ENCODE measurements at places on chromosomes 12 and 14.

DNA sequence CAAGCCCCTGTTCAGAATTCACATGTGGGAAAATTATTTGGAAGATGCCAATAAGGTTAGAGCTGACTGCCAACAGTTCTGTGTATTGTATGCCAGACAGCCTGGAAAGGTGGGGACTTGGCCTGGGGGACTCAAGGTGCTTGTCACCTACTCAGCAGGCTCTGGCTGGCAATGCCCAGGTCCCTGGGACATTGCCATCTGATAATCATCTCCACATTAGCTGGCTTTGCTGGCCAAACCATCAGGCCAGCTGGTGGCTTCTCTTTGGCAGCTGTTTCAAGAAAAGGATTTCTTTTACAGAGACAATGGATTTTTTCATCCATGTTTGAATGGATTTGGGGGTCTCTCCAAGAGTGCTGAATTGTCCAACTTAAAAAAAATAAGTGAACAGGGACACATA, 165.2 kb downstream of the BRMS1L start:
- no peak for DNase-seq

DNA sequence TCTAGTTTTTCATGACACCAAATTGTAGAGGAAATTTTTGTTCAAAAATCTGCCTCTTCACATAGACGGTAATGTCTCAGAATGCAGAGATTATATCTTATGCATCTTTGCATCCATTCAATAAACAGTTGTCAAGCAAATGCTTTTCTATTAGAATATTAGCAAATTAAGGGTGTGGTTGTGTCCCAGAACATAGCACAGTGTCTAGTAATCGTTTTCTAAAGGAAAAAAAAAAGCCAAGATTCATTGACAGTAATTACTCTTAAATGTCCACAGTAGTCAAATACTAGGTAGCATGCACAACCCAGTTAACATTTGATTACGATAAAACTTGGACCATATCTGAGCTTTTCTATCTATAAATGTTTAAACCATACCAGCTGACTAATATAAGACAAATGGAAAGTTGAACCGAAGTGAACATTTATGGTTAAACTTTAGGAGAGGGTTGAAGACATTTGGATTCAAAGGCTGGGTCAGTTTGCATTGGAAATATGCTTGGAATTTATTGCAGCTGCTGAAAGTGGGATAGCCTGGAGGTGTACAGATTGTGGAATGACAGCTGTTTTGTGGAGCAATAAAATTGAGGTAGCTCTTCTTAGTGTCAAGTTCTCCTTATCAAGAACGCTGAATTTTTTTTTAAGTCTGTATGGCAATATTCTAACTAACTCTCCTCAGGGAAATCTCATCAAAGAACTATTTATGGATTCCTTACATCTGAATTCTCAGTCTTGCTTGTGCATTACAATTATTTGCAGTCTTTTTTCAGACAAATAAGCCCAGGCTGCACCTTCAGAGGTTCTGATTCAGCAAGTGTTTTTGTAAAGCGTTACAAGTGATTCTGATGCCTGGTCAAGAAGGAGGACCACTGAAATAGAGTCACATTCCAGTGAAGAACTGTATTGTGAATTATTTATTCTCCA, 66.7 kb upstream of the ATP2B1 start:
- peak; percentile 45 for DNase-seq

DNA sequence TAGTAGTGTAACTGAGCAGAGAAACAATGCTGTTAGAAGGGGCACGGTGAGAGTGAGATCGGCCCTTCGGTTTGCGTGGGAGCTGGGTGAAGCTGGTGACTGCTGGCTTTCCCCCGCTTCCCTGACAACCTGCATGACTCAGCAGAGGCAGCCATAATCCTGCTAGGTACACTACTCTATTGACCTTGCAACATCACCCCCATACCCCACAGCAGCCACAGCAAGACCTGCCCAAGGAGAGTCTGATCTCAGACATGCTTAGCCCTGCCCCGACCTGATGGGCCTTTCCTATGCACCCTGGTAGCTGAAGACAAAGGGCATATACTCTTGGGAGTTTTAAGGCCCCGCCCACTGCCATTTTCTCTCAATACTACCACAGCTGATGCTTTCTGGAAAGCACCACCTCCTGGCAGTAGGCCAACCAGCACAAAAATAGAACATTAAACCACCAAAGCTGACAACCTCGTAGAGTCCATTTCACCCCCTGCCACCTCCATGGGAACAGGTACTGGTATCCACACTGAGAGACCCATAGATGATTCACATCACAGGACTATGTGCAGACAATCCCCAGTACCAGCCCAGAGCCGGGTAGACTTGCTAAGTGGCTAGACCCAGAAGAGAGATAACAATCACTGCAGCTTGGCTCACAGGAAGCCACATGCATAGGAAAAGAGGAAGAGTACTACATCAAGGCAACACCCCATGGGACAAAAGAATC, 75.9 kb upstream of the RGS6 start:
- DNase-seq, result no peak

- DNase-seq, result no peak
Measured at GRCh38 chr12:44929236-44929885, 53.2 kb upstream of the NELL2 start.

DNA sequence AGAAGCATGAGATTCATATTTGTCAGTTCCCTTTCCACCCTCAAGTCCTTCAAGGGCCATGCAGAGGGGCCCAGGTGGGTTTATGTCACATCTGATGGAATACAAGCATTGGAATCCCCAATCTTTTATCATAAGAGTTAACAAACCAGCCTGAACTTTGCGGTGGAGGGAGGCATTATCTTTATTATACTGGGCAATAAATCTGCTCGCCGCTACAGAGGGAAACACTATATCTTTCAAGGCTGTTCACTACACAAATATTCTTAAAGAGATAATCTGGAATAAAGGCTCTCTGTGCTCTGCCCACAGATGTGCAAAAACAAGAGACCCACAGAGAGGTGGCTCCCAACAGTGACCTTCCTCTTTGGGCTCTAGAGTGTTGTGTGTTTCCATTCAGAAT, 153.6 kb upstream of the PLEKHA5 start:
- DNase-seq, result no peak

DNA sequence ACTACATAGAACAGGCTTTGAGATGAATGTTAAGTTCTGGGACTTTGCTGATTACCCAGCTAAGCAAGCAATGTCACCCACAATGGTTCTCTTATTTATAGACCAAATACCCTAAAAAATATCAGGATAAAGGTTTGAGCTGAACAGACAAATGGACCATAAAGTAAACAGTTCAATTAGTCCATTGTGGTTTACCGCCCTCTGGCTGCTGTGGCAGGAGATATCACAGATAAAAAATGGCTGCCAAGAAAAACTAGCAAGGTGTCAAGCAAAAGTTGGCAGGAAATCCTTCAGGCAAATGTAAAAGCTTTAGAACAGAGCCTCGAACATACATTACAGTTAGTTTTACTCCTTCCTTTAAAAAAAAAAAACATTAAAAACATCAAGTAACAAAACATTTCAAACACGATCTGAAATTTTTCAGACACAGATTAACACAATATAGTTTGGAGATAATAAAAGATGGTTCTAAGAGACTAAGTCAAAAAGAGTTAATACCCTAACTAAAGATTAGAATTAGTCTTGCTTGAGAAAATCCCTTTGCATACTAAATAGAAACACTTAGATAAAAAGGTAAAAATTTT, 41.3 kb downstream of the MED13L start:
- DNase-seq, result peak; percentile 46

- no peak for DNase-seq
Measured at GRCh38 chr14:47040550-47040949, 389.0 kb upstream of the RPL10L start.

DNA sequence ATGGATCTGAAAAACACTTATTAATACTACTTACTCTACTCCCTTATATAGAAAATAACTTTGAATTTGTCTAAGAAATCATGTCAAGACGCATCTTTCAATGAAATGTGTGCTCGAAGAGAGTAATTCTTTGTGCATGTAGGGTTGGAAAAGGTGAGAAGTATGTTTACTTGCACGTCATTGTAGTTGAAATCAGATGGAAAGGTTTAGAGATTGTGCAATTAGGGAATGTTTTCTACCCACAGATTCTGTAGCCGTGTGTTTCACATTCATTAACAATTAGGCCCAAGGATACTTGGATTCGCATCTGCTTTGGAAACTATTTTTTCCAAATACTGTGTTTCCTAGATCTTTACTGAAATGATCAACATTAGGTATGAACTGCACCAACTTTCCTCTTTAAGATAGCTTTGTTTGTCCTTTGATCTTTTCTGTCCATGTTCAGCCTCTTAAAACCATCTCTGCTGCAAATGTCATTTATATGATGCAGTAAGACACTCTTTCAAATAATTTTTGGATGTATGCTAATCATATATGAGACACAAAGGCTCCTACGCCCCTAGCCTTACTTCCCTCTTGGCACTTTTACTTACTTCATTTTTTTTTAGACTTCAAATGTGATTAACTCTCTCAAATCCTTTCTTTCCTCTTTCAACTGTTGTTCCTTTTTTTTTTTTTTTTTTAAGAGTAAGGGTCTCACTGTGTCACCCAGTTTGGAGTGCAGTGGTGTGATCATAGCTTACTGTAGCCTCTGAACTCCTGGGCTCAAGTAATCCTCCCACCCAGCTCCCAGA, 58.0 kb upstream of the PSMA6 start:
- DNase-seq, result peak; percentile 32

- DNase-seq, result peak; percentile 67
Measured at GRCh38 chr12:57235017-57235727, 5.7 kb downstream of the SHMT2 start.

- no peak for DNase-seq
Measured at GRCh38 chr12:130981911-130982310, 28.2 kb downstream of the ADGRD1 start.

DNA sequence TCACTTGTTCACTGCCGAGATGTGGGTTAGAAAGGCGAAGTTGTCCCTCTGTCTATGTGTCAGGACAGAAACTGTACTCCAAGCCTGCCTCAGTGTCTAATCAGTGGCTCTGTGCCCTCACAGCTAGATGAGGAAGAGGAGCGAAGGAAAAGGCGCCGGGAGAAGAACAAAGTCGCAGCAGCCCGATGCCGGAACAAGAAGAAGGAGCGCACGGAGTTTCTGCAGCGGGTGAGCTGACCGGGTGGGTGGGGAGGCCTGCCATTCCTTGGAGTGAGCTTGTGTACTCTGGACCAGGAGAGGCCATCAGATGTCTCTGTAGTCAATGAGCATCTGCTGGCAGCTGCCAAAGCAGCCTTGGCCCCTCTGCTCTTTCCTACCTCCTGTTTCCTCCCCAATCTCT, 33.5 kb downstream of the JDP2 start:
- DNase-seq, result no peak

- DNase-seq, result peak; percentile 6
Measured at GRCh38 chr14:62143245-62143644, 381.0 kb downstream of the SNAPC1 start.

- DNase-seq, result no peak
Measured at GRCh38 chr12:92175961-92176360, 30.3 kb upstream of the BTG1 start.

DNA sequence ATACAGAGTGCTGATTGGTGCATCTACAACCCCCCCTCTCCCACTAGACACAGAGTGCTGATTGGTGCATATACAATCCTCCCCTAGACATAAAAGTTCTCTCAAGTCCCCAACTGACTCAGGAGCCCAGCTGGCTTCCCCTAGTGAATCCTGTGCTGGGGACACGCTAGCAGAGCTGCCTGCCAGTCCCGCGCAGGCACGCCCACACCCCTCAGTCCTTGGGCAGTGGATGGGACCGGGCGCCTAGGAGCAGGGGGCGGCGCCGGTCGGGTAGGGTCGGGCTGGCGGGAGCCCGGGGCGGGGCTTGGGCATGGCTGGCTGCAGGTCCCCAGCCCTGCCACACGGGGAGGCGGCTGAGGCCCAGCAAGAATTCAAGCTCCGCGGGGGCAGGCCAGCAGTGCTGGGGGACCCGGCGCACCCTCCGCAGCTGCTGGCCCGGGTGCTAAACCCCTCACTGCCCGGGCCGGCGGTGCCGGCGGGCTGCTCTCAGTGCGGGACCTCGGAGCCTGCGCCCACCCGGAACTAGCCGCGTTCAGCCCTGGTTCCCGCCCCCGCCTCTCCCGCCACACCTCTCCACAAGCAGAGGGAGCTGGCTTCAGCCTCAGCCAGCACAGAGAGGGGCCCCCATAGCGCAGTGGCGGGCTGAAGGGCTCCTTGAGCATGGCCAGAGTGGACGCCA, 64.3 kb upstream of the DDHD1 start:
- peak; percentile 61 for DNase-seq

DNA sequence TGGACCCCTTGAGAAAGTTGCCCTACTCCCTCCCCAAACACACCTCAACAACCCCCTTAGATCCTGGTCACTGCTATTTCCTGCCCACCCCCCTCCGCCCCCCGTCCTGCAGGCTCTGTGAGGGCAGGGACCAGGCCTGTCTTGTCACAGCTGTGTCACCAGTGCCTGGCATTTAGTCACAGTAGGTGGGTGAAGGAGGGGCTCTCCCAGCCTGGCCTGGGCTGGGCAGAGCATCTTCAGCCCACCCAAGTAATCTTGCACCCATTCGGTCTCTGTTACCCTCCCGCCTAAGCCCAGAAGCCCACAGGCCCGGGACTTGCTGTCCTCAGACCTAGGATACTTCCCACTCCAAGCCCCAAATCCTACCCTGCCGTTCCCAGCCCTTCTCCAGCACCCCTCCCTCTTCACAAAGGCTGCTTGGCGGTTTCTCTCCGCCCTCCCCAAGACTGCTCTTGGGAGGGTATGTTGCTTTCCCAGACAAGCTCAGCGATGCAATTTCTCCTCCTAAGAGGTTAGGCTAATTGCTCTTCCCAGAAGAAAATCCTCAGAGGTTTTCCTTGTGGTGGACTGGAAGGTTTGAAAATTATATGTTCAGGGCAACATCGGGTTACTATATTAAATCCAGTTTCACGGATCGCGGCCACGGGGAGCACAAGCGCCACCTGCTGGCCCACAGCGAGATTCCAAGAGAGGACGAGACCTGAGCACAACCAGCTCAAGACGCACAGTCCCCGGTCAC, 50.8 kb upstream of the ZFP36L1 start:
- peak; percentile 68 for DNase-seq

- peak; percentile 54 for DNase-seq
Measured at GRCh38 chr14:53093206-53093605, 59.9 kb downstream of the DDHD1 start.

DNA sequence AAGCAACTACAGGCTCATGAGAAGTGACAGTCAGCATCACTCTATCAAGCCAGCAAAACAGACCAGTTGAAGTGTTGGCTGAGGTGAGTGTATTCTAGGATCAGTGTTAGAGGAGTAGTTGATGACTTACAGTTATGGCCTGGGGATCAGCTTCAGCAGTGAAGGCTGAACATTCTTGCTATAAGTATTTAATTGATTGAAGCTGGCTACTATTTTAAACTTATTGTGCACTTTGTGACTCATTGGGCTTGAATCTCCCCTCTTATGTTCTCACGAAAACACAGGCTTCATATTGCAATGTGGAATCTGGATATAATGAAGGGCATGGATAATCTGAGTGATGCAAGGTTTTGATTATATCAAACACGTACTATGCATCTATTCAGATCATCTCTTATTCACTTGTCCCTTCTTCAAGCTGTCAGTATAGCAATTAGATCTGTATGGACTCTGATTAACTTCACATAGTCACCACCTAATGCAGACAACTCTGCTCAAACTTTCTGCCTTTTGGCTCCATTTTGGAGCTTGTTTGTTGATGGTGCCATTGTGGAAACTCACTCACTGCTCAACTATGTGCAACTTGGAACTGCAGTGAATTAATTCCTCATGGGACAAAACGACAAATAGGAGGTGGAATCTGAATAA, 309.2 kb downstream of the SLC16A7 start:
- DNase-seq, result peak; percentile 99

- no peak for DNase-seq
Measured at GRCh38 chr14:68806526-68807147, 13.8 kb upstream of the ZFP36L1 start.

Data from fibroblast of skin of right biceps (primary cell).